ENCODE measurements at places on chromosomes 7 and 10.

GRCh38 chr10:118500477-118501104, 94.9 kb downstream of the PRLHR start:
- DNase-seq, result no peak

- DNase-seq, result no peak
Measured at GRCh38 chr10:107554333-107554732, 389.8 kb upstream of the SORCS1 start.

DNA sequence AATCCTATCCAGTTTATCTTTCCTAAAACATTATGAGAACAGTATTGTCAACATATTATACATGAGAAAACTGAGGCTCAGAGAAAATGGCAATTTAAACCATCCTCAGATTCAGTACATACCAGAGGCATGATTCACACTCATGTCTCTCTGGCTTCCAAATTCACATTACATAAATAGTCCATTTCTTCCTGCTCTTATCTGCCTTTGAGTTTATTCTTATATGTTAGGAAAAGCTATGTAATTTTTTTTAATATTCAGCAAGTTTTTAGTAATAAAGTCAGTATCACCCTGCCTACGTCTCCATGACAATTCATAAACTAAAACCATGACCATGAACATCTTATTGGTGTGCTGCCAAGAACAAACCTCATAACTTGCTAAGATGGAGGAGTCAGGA, 1260.2 kb upstream of the SORCS1 start:
- DNase-seq, result no peak

DNA sequence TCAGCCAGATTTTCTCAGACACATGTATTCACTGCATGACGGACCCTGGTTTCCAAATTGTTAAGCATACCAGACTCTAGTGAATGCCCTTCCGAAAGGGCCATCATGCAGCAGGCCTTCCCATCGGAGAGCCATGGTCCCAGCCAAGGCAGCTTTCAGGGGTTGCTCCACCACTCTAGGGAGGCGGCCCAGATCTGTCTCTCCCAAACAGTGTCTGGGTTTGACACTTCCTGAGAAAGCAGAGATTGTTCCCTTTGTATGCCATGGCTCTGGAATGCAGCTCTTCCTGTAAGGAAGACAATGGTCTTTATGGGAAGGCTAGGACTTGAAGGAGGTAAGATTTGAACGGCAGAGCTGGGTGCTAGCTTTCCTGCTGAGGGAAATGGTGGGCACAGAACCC, 178.8 kb upstream of the BMPER start:
- no peak for DNase-seq

DNA sequence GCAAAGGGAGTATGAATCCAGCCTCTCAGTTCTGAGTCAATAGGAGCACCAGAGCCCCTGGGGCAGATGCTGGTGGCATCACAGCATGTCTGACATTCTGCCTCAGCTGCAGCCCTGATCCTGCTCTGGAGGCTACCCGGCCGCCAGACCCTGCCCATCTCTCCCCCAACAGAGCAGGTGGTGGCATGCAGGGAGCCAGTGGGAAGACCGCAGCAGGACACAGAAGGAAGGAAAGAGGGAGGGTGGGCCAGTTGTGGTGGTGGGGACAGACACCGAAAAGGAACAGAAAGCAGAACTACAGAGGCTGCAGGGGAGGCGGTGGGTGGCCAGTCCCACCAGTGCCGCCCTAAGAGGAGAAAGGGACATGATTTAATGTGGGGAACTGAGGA, 35.3 kb downstream of the BLNK start:
- DNase-seq, result no peak

DNA sequence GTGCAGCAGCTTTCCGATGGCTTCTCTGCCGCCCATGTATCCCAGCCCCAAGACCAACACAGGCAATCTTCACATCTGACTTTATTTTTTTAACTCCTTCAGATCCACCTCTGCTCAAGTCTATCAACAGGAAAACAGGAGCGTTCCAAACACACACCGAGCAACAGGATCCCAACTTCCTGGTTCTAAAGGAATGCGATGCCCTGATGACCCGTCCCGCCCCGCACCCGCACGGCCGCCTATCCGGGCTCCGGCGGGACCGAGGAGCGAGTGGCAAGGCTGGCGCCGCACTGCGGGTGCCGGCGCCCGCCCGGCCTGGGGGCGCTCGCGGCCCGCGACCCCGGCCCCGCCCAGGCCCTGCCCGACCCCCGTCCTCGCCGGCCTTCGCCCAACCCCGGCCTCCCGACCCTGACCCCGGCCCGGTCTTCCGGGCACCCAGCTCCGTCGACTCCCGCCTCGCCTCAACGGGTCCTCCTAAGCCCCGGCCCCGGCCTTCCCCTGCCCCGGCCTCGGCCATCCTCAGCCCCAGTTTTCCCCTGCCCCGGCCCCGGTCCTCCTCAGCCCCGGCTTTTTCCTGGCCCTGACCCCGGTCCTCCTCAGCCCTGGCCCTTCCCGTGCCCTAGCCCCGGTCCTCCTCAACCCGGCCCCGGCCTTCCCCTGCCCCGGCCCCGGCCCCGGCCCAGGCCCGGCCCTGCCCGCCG, 730 bp downstream of the LARP4B start:
- DNase-seq, result no peak

GRCh38 chr7:91323626-91324158, 59.5 kb downstream of the FZD1 start:
- DNase-seq, result no peak

DNA sequence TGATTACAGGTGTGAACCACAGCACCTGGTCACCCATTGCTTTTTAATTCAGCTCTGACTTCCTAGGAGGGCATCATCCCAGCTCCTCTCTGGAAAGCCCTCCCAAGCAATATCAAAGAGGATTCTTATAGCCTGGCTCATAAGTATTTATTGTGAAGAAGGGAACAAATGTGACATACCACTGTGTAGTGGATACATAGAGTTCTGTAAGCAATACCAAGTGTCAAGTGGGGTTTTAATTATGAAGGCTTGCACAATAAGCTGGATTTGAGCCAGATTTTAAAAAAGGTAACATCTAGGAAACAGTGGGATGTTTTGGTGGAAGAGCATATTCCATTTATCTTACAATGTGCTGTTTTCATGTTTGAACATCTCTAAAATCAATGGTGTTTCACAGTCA, 19.0 kb upstream of the PRTFDC1 start:
- DNase-seq, result no peak

GRCh38 chr7:108652886-108653285, 83.2 kb downstream of the DNAJB9 start:
- DNase-seq, result no peak

GRCh38 chr10:84138478-84139125, 707 bp upstream of the GHITM start:
- no peak for DNase-seq

GRCh38 chr7:1101563-1102431, 13.9 kb downstream of the GPER1 start:
- DNase-seq, result no peak

GRCh38 chr7:137354396-137354795, 10.9 kb upstream of the PTN start:
- DNase-seq, result no peak

DNA sequence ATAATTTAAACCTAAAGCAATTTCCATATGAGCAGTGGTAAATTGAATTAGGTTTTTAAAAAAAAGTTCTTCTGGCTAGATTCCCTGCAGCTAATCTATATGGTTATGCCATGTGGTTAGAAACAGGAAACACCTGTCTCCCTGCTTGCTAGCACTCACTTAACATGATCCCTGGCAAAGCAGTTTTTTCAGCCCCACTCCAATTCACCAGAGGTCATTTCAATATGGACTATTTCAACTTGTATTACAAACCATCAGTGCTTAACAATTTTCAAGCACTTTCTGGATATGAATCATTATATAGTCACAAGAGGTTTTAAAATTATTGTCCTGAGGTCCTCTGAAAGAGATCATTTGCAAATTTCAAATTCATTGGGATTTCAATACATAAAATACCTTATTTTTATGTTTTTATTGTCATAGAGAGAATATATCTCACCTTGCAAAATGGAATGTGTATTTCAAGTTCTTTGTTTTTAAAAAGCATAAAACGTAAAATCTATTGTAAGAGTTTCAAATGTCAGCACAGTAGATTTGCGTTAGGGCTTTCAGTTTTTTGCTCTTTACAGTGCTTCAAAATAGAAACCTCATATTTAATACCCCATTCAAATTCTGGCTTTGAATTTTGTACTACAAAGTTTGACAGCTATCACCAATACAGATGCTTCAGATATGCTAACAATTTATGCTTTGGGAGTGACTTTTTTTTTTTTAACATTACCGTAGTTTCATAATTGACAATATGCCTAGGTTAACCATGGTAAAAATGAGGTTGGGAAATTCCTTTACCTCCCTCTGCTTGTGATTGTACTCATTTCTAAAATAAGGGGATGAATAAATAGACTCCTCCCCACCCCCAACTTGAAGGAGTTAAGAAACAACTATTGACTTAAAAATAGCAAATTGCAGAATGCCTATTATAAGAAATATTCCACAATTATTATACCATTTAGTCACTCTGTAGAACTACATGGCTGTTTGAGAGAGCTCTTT, 117.5 kb upstream of the HGF start:
- DNase-seq, result peak; percentile 32

GRCh38 chr10:108894402-108895301, 1028.7 kb downstream of the XPNPEP1 start:
- DNase-seq, result no peak

DNA sequence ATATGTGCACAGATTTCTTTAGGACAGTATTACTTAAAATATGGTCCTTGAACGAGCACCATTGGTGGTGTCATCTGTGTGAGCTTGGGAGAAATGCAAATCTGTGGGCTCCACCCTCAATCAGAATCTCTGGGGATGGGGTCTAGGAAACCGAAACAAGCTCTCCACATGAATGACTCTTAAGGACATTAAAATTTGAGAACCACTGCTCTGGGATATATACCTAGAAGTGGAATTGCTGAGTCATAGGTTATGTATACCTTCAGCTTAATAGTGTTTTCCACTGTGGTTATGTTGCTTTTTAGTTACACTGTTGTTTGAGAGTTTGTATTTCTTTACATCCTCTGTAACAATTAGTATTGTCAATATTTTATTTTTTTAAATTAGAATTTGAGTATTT, 24.0 kb downstream of the ZNRF2 start:
- DNase-seq, result peak; percentile 17

- DNase-seq, result no peak
Measured at GRCh38 chr10:117673230-117674010, 130.9 kb downstream of the EMX2 start.

DNA sequence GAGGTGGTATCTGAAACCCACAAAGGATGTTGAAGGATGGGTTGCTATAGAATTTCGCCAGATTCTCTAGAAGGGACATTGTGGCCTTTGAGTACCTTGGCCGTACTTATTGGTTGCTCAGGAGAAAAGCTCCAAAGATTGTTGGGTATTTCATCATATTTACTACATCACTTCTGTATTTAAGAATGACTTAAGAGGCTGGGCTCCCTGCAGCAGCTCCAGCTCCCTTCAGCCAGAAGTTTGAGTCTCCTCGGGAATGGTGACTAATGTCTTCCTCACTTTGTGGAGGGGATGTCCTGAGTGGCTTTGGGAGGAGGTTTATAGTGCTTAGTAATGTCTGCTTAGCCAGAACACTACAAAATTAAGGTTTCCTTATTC, 18.1 kb downstream of the MINDY4 start:
- no peak for DNase-seq

- no peak for DNase-seq
Measured at GRCh38 chr10:132360766-132361447, 28.9 kb downstream of the LRRC27 start.

DNA sequence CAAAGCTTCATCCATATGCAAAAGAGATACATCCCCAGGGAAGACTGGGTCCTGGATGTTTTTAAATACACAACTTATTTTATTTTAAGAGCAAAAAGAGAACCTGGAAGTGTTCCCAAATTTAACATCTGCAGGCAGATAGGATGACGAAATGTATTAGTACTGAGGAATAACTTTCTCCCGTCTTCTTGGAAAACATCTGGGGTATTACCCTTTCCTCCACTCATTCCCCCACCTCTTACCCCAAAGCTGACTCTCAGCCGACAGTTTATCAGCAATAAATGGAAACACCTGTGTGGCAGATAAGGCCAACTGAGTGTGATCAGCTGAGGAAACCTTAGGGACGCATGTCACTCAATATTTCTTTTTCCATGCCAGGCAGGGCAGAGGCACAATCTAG, 435.6 kb upstream of the NPVF start:
- DNase-seq, result no peak

- DNase-seq, result no peak
Measured at GRCh38 chr10:105952153-105952552, 1212.4 kb downstream of the SORCS1 start.

GRCh38 chr7:51802718-51803117, 486.1 kb upstream of the COBL start:
- DNase-seq, result no peak

DNA sequence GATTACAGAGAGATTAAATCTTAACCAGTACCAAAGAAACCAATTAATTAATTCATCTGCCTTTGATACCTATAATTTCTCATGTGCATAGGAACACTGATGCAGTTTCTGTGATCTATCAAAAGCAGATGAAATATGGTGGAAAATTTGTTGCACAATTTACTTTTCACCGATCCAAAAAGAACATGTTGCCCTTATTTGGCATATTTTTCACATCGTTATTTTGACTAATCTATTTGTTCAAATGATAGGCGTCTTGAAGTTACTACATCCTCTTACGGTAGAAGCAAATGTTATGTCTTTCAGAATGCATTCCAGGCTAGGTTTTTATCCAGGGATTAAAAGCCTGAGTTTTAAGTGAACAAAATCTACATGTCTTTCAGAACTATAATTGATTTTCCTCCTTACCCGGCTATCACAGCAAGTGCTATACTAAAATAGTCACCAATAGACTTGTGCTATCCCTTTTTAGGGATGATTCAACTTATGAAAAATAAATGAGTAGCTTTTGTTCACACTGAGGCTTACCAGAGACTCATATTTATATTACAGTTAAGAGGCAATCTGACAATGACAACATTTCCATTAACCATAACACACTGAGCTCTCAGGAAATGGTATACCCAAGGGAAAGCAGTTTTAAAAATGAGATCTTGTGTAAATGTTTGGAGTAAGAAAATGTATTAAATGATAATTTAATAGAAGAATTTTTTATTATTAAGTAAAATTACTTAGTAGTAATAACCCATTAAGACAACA, 16.8 kb upstream of the TES start:
- peak; percentile 27 for DNase-seq

- DNase-seq, result no peak
Measured at GRCh38 chr10:122236690-122237306, 34.3 kb upstream of the BTBD16 start.

DNA sequence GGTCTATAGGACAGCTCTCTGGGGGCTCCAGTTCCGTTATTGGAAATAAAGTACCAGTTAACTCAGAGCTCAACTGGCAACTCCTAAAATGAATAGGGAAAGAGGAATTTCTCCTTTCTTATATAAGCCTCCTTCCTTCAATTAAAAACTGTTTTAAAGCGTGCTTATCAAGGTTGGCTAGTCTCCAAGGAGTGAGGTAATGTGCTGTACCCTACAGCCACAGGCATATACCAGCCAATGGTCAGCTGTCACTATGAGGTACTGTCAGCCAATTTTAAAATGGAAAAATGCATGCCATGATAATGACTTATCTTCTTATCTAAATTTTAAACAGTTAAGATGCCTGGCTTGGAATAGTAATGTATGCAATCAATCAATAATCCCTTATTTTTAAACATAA, 76.2 kb downstream of the PLCE1 start:
- DNase-seq, result no peak

Measured in NCI-H187 treated with DMSO at 0.1 percent for 48 hours (cell line).